ENCODE measurements at places on chromosomes 12 and 14. TPM values are rescaled to one million over a fixed set of nuclear protein-coding genes. Genes with fewer than 3 reads are reported as not detected.

GRCh38 chr14:49424436-49425331 is 161.5 kb downstream of the RPS29 start:
- DNase-seq = no peak

DNA sequence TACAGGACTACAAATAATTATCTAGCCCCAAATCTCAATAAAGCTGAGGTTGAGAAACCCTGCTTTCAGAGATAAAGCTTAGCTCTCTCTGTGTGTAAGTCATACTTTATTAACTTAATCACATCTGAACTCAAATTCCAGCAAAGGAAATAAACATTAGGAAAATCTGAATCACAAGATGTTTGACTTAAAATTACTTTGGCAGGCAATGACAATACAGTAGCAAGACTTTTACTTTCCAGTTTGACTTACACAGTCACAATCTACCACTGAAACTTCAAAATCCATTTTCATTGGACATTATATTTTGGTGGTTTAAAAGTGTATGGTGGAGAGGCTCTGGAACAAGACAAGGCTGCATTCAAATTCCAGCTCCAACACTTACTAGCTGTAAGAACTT is 11.4 kb downstream of the TMEM116 start:
- DNase-seq = no peak

GRCh38 chr14:101857226-101857625 is 95.7 kb downstream of the PPP2R5C start:
- DNase-seq = peak; percentile 32

DNA sequence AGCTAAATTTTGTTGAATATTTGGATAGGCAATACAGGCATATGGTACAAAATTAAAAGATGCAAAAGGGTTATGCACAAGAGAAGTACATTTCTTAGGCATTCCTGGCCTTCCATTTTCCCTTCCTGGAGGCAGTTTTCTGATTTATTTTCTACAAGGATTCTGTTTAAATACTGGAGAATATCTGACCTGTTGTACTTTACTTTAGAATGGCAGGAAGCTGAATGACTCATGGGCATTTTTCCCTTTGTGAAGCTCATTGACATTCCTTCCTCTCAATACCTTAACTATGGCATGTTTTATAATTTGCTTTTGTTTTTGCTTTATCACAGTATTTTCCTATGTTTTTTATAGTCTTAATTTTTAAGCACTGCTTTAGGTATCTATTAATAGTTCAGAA is 62.7 kb downstream of the RCOR1 start:
- no peak for DNase-seq

GRCh38 chr12:57887631-57888408 is 41.3 kb upstream of the CTDSP2 start:
- no peak for DNase-seq

GRCh38 chr12:54389134-54389508 is 4.6 kb upstream of the ZNF385A start:
- no peak for DNase-seq

- DNase-seq = no peak
Measured at GRCh38 chr14:51310505-51310944, 70.5 kb downstream of the TMX1 start.

DNA sequence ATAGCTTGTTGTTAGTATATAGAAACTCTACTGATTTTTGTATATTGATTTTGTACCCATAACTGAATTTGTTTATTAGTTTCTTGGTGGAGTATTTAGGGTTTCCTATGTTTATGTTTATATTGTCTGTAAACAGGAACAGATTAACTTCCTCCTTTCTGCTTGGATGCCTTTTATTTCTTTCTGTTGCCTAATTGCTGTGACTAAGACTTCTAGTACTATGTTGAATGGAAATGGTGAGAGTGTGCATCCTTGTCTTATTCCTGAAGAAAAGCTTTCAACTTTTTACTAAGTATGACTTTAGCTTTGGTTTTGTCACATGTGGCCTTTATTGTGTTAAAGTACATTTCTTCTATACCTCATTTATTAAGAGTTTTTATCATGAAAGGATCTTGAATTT is 20.9 kb downstream of the FBXW8 start:
- DNase-seq = no peak

DNA sequence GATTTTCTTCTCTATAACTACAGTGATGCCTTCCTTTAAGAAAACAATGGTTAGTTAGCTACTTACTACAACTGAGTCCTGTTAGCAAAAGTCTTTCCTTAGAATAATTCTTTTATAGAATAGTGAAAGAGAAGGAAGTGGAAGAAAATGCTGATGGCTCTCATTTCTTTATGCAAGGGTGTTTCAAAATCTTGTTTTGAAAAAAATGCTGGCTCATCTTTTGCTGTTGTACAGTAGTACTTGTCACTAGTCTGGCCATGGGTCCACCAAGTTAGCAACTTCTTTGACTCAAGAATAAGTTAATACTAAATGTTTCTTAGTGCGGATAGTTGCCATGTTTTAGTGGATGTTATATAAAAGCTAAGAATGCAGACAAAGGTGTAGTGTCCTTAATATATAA is 225.4 kb downstream of the PTPRO start:
- DNase-seq = no peak

DNA sequence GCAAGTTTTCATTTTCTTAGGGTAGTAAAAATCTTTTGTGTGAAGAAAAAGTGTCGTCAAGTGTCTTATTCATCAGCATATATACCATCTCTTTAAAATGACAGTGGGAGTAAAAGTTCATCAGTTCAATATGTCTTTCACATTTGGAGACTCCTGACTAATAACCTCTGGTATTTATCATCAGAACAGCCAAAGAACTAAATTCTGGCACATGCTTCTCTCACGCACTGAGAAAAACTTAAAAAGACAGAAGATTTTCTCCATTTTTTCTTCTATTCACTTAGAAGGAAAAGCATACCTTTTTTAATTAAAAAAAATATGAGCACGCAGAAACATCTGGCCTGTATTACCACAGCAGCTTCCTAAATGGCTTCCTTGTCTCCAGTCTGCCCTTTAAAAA is 265.7 kb downstream of the AKAP6 start:
- no peak for DNase-seq

- DNase-seq = no peak
Measured at GRCh38 chr14:96424109-96424989, 32.4 kb downstream of the AK7 start.

- no peak for DNase-seq
Measured at GRCh38 chr14:35482994-35483515, 50.9 kb upstream of the INSM2 start.

DNA sequence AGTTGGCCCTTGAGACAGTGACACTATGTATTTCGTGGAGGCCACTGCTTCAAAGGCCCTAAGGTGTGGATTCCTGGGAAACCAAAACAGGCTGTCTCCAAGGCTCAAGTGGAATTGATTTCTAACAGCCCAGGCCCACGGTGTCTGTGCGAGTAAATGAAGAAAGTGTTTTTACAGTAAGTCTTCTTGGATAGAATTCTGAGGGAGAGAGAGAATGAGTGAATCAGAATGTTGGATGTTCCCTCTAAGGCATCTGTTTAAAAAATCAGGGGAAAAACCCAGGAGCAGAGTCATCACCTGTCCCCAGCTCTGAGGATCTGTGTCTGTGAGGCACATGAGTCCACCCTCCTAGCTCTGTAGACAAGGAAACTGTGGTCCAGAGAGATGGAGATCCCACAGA is 22.3 kb upstream of the BDKRB1 start:
- no peak for DNase-seq

DNA sequence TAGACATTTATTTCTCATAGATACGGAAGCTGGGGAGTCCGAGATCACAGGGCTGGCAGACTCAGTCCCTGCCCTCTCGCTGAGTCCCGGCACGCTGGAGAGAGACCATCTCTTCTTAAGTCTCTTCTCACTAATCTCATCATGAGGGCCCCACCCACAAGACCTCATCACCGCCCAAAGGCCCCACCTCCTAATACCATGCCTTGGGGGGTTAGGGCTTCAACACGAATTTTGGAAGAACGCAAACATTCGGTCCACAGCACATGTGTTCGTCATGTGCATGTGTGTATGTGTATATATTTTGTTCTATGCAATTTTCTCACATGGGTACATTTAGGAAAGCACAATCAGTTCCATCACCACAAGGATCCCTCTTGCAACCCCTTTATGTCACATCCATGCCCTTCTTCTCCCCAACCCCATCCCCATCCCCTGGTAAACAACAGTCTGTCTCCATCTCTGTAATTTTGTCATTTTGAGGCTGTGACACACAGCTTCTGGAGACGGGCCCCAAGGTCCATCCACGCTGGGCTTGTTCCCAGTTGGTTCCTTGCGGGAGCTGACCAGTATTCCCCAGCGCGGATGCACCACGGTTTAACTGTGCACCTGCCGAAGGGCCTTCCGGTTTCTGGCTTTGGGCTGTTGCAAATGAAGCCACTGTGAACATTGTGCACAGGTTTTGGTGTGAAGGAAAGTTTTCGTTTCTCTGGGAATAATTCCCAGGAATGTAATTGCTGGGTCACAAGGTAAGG is 317.5 kb upstream of the DIO3 start:
- DNase-seq = no peak

The ZNF140 gene
- total RNA-seq = 6.1 TPM

The AVPR1A gene
- 3.4 TPM for total RNA-seq

The GRIN2B gene
- not detected for total RNA-seq
